ENCODE measurements at places on chromosomes 13 and 19. TPM values are rescaled to one million over a fixed set of nuclear protein-coding genes. Genes with fewer than 3 reads are reported as not detected.

DNA sequence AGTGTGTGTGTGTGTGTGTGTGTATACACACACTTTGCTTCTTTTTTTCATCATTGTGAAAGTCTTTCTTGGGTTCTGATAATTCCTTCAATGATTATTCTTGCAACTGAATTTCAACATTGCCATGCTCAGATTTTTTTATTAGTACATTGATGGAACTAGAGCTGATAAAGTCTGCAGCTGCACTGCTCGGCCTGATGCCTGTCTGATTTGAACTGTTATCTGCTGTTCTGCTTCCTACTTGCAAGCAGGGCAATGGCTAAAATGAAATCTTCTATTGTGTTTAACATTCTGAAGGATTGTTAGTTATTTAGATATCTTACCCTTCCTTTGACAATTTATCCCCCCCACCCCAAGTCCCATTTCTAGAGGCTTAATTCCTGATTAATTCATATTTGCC is 61.3 kb downstream of the OLFM4 start:
- no peaks in the 10 kb centered on the region for H3K27me3 ChIP-seq
- no peak for DNase-seq
- no peaks in the 10 kb centered on the region for H3K36me3 ChIP-seq
- no peaks in the 10 kb centered on the region for H3K4me1 ChIP-seq

- H3K36me3 ChIP-seq = no peaks in the 10 kb centered on the region
- H3K4me1 ChIP-seq = peaks cover 6% of the 10 kb centered on the region
- no peaks in the 10 kb centered on the region for H3K27me3 ChIP-seq
- H3K4me3 ChIP-seq = no peak overlapping the region
Measured at GRCh38 chr19:39131255-39131755, 5.7 kb downstream of the PAK4 start.

GRCh38 chr19:18677156-18677555 is 6.3 kb upstream of the CRTC1 start:
- no peak overlapping the region for H3K4me3 ChIP-seq
- H3K27me3 ChIP-seq = no peaks in the 10 kb centered on the region
- no peak for DNase-seq
- no peaks in the 10 kb centered on the region for H3K36me3 ChIP-seq
- H3K4me1 ChIP-seq = peaks cover 20% of the 10 kb centered on the region

GRCh38 chr13:75173457-75174356 is 308.3 kb downstream of the TBC1D4 start:
- H3K4me3 ChIP-seq = no peak overlapping the region
- no peak overlapping the region for H3K27ac ChIP-seq
- H3K36me3 ChIP-seq = no peaks in the 10 kb centered on the region
- no peak for DNase-seq
- H3K4me1 ChIP-seq = no peaks in the 10 kb centered on the region
- H3K27me3 ChIP-seq = no peaks in the 10 kb centered on the region

DNA sequence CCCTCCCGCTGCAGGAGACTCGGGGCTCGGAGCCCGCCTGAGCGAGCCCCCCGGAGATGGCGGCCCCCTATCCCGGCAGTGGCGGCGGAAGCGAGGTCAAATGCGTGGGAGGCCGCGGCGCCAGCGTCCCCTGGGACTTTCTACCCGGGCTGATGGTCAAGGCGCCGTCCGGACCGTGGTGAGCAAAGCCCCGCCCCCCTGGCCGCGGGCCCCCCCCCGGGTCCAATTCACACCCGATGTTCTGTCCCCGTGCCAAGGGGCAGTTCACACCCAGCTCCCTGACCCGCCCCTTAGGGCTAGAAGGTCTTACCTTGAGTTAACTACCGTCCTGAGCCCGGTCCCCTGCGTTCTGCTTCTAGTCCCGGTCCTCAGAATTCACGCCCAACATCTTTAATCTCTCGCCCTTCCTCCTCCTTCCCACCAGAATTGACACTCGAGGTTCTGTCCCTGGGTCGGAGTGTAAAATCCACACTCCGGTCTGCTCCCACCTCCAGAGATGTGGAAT is 1.4 kb downstream of the NPAS1 start:
- DNase-seq = peak; percentile 65
- H3K4me1 ChIP-seq = no peaks in the 10 kb centered on the region
- H3K4me3 ChIP-seq = peak overlapping the region; percentile 74
- H3K27ac ChIP-seq = no peak overlapping the region
- no peaks in the 10 kb centered on the region for H3K36me3 ChIP-seq

- no peak for DNase-seq
- no peaks in the 10 kb centered on the region for H3K36me3 ChIP-seq
- H3K4me1 ChIP-seq = peaks cover 6% of the 10 kb centered on the region
- H3K27me3 ChIP-seq = no peaks in the 10 kb centered on the region
- no peak overlapping the region for H3K4me3 ChIP-seq
Measured at GRCh38 chr19:18704971-18705370, 21.5 kb downstream of the CRTC1 start.

DNA sequence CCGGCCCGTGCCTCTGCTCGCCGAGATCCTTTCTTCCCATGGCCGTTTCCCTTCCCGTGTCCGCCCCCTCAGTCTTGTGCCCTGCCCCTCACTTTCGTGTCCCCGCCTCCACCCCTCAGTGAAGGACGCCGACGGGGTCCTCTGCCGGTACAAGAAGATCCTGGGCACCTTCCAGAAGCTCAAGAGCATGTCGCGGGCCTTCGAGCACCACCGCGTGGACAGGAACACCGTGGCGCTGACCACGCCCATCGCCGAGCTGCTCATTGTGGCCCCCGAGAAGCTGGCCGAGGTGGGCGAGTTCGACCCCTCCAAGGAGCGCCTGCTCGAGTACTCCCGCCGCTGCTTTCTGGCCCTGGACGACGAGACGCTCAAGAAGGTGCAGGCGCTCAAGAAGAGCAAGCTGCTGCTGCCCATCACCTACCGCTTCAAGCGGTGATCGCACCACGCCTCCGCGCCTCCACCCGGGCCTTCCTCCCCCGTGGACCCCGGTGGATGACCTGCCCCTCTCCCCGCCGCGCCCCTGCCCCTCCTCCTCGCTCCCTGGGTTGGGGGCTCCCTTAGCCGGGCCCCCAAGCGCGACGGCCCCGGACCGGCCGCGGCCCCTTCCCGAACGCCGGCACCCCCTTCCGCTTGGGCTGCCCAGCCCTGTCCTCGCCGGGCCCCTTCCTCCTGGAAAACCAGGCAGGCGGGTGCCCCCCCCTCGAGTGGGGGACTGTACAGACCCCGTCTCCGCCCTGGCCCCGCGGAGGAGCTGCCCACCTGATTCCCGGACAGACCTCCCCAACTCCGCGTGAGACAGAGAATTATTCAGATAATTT is 2.3 kb upstream of the U2AF2 start:
- DNase-seq = no peak
- H3K4me3 ChIP-seq = no peak overlapping the region
- H3K27ac ChIP-seq = no peak overlapping the region
- H3K36me3 ChIP-seq = no peaks in the 10 kb centered on the region

GRCh38 chr19:3441986-3442329 is 38.4 kb downstream of the SMIM24 start:
- H3K27ac ChIP-seq = no peak overlapping the region
- H3K36me3 ChIP-seq = peaks cover 21% of the 10 kb centered on the region
- H3K27me3 ChIP-seq = no peaks in the 10 kb centered on the region

DNA sequence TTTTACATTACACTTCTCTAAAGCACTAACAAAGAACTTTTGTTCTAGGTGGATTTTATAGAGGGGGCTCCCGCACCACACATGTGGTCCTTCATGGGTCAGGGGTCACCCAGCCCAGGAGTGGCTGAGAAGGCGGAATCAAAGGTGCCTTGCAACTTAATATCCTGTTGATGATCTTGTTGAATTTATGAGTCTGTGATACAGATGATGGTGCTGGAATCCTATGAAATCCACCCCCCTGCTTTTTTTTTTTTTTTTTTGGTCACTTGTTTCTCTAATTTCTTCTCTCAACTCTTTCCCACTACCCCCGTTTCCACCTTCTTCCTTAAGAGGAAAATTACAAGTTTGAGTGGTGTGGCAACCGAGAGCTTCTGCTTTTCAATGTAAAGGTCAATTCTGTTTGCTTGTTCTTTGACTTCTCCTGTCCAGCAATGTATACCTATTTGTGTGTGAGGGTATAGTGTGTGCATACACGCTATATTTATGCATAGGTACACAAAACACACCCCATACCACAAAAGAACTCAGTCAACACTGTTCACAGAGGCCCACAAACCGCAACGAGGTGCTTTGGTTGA is 4.2 kb upstream of the ZIC2 start:
- no peak for DNase-seq
- no peaks in the 10 kb centered on the region for H3K36me3 ChIP-seq
- no peak overlapping the region for H3K27ac ChIP-seq
- H3K27me3 ChIP-seq = peaks cover 83% of the 10 kb centered on the region
- H3K4me3 ChIP-seq = no peak overlapping the region

DNA sequence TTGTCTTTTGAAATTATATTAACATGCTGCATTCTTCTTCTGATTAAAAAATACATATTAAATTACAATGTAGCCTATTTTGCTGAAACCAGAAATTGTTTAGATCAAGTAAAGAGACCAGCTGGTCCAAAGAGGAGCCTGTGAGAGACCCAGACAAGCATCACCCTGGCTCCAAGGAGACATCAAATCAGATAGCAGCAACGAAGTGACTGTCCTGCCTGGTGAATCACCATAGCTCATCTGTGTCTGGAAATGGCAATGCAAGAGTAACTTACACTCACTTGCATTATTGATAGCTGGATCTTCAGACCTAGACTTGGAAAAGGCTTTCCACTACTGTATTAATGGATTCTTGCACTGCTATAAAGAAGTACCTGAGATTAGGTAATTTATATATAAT is 169.1 kb downstream of the KCTD12 start:
- H3K36me3 ChIP-seq = no peaks in the 10 kb centered on the region
- no peak overlapping the region for H3K4me3 ChIP-seq
- H3K4me1 ChIP-seq = peaks cover 26% of the 10 kb centered on the region
- DNase-seq = peak; percentile 85
- H3K27ac ChIP-seq = 0 out of 2 replicates have a peak overlapping the region, but pooled peaks have one; percentile 6
- no peaks in the 10 kb centered on the region for H3K27me3 ChIP-seq

DNA sequence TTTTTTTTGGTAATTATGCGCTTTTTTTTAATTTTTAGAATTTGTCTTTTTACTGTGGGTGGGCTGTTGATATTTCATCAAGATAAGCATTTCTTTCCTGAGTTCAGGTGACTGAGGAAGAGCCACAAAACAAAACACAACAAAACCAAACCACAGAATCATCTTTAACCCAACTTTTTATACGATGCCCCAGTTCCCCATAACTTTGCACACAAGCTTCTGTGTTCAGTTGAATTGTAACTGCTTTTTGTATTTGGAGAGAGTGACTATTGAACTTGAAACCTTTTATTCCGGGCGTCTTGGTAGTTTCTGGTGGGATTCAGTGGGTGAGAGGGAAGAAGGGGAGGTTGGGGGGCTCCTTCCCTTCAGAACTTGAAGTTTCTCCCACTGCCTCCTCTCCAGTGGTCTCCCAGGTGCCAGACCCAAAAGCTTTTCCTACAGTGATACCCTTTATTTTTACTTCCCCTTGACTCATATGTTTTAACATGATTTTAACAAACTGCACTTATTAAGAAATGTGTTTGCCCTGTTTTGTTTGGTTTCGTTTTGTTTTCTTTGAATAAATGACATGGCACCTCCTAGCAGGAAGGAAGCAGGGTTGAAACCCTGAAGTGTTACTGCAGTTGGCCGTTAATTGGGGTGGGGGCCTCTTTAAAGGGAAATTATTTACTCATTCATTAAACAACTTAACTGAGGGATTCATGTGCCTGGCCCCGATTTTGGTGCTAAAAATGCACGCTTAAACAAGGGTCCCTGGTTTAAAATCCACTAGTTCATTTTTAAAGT is 2.7 kb upstream of the CCDC97 start:
- no peak for DNase-seq
- no peaks in the 10 kb centered on the region for H3K27me3 ChIP-seq
- H3K27ac ChIP-seq = peak overlapping the region; percentile 95
- peaks cover 27% of the 10 kb centered on the region for H3K36me3 ChIP-seq

The ZNF667 gene
- total RNA-seq = 5.3 TPM

Data from GM23248 (cell line).